Activated CD4-positive, alpha-beta T cell treated with anti-CD3 and anti-CD28 coated beads, Interleukin-2, amount 10 ng/mL, durations not matched to agents 24 days and 14 days (primary cell): ENCODE measurements at places on chromosomes 1 and 21. TPM values are rescaled to one million over a fixed set of nuclear protein-coding genes. Genes with fewer than 3 reads are reported as not detected.

Gene TRIM58
- 0.23 and 0.24 TPM in 2 replicates for total RNA-seq

DNA sequence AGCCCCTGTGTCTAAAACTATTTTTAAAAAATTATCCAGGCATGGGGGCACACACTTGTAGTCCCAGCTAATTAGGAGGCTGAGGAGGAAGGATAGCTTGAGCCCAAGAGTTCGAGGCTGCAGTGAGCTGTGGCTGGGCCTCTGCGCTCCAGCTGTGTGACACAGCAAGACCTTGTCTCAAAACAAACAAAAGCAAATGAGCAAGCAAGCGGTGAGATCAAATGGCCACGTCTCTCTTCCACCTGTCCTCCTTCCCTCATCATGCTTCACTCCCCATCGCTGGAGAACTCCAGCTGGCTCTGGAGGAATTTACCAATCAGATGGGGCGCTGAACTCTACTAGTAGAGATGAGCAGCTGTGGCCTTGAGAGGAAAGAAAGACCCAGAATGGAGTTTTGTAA lies 14.0 kb upstream of the REN start:
- no peak for DNase-seq

- DNase-seq, result no peak
Measured at GRCh38 chr1:58585581-58586151, 8.6 kb upstream of the TACSTD2 start.

DNA sequence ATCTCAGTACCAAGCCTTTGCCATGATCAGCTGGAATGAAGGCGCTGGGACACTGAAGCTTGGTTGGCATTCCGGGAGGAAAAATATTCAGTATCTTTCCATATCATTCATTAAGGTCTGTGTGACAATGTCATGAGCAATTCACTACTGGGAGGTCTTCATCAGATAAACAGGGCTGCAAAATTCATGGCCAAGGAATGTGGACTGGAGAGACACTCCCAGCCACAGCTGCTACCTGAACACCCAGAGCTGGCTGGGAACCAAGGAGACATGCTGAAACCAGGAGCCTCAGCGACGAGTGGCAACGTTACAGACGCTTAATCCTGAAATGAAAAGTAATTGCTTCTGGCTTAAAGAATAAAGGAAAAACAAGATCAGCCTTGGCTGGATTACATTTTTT lies 30.6 kb upstream of the DDAH1 start:
- DNase-seq, result no peak
